ENCODE measurements at places on chromosomes 6 and 20.

- no peak for DNase-seq
Measured at GRCh38 chr20:64234291-64234791, 21.2 kb upstream of the PCMTD2 start.

DNA sequence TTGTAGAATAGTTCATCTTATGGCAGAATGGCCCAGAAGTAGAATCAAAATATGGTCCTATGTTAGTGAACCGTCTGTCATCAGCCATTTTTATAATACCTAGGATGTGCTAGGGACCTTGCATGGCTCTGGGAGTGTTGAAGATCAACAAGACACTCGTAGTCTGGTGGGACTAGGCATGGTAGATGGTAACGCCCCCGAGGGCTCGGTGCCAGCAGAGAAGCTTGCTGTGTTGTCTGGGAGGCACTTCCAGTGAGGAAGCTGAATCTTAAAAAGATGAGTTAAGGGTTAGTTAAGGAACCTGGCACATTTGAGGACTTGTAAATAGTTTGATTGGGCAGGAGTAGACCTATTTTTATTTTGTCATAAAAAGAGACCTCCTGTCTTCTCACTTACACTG is 82.4 kb downstream of the MAP3K4 start:
- DNase-seq: no peak

- DNase-seq: no peak
Measured at GRCh38 chr6:22087960-22088706, 208.7 kb downstream of the PRL start.

- no peak for DNase-seq
Measured at GRCh38 chr6:129516005-129516404, 194.0 kb downstream of the ARHGAP18 start.

- DNase-seq: no peak
Measured at GRCh38 chr6:41545247-41545702, 906 bp upstream of the FOXP4 start.

- DNase-seq: no peak
Measured at GRCh38 chr20:51930775-51931174, 128.5 kb upstream of the SALL4 start.

GRCh38 chr6:25576919-25577318 is 75.1 kb upstream of the SCGN start:
- DNase-seq: no peak

DNA sequence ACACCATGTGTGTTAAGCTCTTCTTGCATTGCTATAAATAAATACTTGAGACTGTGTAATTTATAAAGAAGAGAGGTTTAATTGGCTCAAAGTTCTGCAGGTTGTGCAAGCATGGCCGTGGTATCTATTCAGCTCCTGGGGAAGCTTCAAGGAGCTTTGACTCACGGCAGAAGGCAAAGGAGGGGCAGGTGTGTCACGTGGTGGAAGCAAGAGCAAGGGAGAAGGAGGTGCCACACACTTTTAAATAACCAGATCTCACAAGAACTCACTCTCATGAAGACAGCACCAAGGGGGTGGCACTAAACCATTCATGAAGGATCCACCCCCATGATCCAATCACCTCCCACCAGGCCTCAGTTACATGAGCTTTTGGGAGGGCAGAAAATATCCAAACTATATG is 193.7 kb downstream of the ERMARD start:
- DNase-seq: no peak

GRCh38 chr6:30073489-30074235 is 1.9 kb downstream of the RNF39 start:
- no peak for DNase-seq

- DNase-seq: no peak
Measured at GRCh38 chr6:140193269-140193668, 818.8 kb upstream of the CITED2 start.

GRCh38 chr6:10434235-10434634 is 19.4 kb upstream of the TFAP2A start:
- no peak for DNase-seq

GRCh38 chr20:13139459-13140150 is 81.5 kb upstream of the ISM1 start:
- DNase-seq: no peak

- no peak for DNase-seq
Measured at GRCh38 chr20:21074605-21075336, 31.4 kb downstream of the LINC00237 start.

GRCh38 chr20:25025091-25025861 is 32.7 kb downstream of the ACSS1 start:
- no peak for DNase-seq

- DNase-seq: no peak
Measured at GRCh38 chr6:64955435-64955848, 751.6 kb downstream of the EYS start.

DNA sequence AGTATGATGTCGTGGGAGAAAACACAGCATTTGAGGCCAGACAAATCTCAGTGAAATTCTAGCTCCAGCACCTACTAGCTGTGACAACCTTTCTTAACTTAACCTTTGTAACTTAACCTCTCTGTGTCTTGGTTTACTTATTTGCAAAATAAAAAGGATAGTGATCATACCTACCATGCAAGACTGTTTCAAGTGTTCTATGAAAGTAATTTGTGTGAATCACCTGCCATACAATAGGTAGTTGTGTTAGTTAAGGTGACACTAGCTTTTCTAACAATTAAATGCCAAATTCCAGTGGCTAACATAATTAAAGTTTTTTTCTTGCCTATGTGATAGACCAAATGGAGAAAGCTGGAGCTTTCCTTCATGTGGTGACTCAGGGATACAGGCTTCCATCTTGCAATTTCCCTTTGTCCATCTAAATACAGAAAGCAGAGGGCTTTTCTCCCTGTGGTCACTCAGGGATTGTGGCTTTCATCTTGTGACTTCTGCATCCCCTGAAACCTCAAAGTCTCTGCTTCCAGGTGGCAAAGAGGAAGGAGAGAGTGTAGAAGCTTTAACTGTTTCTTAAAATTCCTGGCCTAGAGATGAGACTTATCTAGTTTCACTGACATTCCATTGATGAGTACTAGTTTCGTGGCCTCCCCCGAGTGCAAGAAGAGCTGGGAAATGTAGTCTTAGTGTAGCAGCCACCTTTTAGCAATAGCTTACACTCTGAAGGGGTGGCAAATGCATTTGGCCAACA is 311.4 kb downstream of the CLIC5 start:
- no peak for DNase-seq

DNA sequence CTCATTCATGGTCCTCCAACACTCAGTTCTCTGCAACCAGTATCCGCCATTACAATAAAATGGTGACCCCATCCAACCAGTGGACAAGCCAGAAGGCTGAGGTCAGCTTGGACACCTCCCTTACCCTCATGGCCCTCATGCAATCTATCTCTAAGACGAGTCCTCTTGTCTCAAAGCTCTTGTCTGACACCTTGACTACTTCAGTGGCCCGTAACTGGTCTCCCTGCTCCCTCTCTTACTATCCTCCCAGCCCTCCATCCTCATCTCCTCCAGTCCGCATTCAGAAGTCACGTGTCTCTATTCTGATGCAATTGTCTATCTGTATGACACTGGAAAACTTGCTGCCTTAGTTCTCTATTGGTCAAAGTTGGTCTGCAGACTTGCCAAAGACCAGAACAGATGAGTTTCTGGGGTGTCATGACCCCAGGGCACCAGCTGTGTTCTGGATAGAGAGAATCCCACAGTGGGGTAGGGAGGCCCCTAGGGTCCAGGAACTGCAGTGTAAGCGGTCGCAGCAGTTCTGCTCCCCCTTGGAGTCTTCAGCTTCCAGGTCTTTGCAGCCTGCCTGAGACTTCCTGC is 59.6 kb upstream of the RNF24 start:
- no peak for DNase-seq

DNA sequence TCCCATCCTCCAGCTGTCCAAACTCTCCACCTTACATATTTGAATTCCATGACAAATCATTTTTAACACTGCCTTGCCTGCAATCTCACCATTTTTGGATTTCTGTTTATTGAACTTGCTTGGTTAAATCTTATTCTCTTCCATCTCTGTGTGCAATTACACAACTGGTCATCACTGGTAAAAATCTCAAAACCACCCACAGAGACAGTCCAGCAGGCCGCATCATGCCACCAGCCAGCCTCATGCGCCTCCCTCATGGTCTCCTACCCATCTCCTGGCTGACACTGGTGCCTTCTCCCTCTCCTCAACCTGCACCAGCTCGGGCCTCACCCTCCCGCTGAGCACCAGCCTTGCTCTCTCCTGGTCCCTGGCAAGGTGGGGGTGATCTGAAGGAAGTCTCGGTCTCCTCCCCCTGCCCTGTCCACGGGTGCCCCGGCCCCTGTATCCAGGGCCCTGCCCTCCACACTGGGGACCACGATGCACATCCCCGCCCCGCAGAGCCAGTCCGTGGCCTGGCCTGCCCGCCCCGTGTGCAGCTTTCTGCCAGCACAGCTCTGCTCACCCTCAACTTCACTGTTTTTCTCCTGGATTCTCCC is 92.0 kb downstream of the THBS2 start:
- peak; percentile 73 for DNase-seq

- no peak for DNase-seq
Measured at GRCh38 chr6:24775520-24776058, 852 bp downstream of the GMNN start.

GRCh38 chr20:8536262-8536618 is 404.2 kb downstream of the PLCB1 start:
- no peak for DNase-seq

DNA sequence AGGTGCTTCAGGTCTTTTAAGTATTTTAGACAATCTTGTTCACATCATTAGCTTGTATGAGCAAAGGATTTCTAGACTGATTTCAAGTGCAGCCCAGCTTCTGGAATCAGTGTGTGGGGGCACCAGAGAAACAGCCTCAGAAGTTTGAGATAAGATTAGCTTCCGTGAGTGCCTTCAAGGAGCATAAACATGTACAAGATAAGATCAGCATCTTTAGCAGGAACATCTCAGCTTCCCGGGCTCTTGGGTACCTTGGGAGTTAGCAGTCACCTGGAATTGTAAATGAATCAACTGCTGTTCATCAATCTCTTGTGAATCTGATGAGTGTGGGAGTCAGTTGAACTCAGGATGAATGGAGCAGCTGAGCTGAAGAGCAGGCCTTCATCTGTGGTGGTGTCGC is 12.0 kb upstream of the CITED2 start:
- no peak for DNase-seq

Measured in coronary artery (tissue), 2 donors.